SJSA1 (cell line): ENCODE measurements at places on chromosomes 2 and 18. TPM values are rescaled to one million over a fixed set of nuclear protein-coding genes. Genes with fewer than 3 reads are reported as not detected.

RESP18 gene
- not detected in 2 replicates for total RNA-seq

SLC8A1 gene
- total RNA-seq: 17.6 and 20.1 TPM in 2 replicates

DNA sequence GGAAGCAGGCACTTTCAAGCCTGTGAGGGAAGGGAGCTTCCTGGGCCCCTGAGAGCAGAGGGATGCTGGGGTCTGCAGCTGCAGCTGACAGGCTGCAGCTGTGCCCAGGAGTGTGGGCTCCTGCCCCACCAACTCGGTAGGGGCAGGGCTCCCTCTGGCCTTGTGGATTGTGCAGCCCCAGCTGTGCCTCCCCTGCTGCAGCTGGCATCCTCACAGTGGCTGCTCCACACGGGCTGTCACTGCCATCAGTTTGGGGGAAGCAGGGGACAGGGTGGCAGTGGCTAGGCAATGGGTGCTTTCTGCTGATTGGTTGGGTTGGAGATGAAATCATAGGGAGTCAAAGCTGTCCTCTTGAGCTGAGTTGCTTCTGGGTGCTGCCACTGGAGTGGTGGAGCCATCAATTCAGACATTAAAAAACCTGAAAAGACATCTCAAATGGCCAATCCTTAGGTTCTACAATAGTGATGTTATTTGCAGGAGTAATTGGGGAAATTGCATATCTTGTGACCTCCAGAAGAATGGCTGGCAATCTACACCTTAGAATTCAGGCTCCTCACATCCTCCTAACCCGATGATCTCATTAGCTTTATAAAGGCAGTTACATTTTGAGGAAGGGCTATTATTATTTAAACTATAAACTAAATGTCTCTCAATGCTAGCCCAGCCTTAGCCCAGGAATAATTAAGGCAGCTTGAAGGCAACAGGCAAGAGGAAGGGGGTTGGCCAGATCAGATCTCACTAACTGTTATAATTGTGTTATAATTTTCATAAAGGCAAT is 41.3 kb downstream of the FAM171B start:
- no peak overlapping the region for H3K27ac ChIP-seq
- no peak overlapping the region for H3K4me3 ChIP-seq
- H3K4me1 ChIP-seq: no peaks in the 10 kb centered on the region
- DNase-seq: no peak

- DNase-seq: no peak
- H3K36me3 ChIP-seq: peaks cover 32% of the 10 kb centered on the region
- peaks cover 41% of the 10 kb centered on the region for H3K4me1 ChIP-seq
- no peaks in the 10 kb centered on the region for H3K27me3 ChIP-seq
Observed at GRCh38 chr2:1627628-1628381, 116.5 kb downstream of the PXDN start.

GRCh38 chr2:30300122-30300455 is 68.8 kb downstream of the LBH start:
- H3K4me1 ChIP-seq: peaks cover 34% of the 10 kb centered on the region
- no peaks in the 10 kb centered on the region for H3K36me3 ChIP-seq
- DNase-seq: no peak
- no peaks in the 10 kb centered on the region for H3K27me3 ChIP-seq

DNA sequence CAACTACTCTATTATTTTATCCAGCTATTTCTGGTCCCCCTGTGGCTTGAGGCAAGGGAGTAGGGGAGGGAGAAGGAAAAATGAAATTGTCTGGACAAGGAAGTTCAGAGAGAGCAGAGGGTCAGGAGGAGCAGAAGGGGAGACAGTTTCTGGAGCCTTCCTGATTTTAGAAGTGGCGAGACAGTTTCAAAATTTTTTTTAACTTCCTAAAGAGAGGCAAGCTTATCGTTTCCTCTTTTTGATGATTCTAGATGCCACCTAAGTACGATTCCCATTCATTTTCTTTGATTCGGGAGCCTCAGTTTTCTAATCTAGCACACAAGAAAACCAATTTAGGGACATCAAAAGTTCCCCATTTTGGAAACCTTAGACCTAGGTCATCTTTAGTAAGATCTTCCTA is 96.9 kb upstream of the B3GNT2 start:
- H3K27ac ChIP-seq: no peak overlapping the region
- no peak overlapping the region for H3K4me3 ChIP-seq
- no peaks in the 10 kb centered on the region for H3K4me1 ChIP-seq
- H3K27me3 ChIP-seq: no peaks in the 10 kb centered on the region
- no peak for DNase-seq
- H3K36me3 ChIP-seq: no peaks in the 10 kb centered on the region
